NCI-H1694 (cell line): ENCODE measurements at places on chromosomes 12 and 14.

DNA sequence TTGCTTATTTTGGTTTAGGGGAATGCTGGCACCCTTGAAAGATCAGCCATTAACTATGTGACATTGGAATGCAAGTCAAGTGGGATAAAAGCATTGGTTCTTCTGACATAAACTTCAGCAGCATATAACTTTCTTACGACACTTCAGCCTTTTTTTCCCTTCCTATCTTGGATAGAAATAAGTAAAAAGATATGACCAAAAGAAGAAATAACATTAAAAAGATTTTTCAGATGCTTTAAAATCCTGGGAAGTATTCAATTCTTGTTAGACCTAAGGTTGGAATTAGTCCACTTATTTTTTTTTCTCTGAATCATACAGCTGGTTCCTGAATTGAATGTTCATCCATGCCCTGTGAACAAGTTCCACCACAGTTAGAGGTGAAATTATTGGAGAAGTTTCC lies 85.6 kb upstream of the TSPAN8 start:
- DNase-seq: no peak

DNA sequence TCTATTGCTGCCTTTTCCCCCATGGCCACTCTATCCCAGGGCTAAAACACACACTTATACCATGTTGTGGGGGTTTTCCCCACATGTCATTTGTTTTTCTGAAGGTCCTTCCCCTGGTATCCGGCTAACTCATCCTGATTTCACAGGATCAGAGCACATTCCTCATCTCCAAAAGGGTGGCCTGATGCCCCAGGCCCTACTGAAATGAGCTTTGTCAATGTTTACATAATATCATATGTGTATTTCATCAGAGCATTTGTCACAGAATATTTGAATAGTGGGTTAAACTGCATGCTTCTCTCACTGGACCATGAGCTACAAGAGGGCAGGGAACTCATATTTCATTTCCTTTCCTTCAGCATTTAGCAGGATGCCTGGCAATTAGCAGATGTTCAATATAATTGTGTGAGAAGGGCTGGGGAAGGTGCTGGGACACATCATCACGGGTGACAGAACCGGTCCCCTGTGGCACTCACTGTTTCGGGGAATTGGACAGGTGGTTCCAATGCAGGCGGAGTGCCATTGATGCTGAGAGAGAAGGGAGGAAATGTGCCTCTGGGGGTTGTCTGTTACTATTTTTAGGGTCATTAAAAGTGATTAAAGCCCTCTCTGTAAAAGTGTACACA lies 26.8 kb downstream of the EMP1 start:
- DNase-seq: peak; percentile 47

DNA sequence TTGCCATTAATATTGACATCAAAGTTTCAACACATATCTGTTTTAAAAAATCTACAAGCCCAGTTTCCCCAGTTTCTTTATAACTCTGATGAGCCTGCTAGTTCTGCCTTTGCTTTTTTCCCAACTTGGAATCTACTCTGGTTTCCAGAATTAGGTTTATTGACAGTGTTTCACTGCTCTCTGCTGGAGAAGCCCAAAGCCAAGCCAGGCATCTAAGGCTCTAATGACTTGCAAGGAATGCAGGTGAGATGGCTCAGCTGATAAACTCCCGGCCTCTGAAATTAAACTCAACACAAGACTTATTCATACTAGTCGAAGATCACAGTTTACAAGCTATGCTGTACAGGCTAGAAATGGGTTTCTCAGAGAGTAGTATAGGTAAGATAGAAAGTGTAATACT lies 54.3 kb downstream of the HMGA2 start:
- DNase-seq: no peak

GRCh38 chr14:55298500-55298822 lies 27.2 kb downstream of the FBXO34 start:
- no peak for DNase-seq

DNA sequence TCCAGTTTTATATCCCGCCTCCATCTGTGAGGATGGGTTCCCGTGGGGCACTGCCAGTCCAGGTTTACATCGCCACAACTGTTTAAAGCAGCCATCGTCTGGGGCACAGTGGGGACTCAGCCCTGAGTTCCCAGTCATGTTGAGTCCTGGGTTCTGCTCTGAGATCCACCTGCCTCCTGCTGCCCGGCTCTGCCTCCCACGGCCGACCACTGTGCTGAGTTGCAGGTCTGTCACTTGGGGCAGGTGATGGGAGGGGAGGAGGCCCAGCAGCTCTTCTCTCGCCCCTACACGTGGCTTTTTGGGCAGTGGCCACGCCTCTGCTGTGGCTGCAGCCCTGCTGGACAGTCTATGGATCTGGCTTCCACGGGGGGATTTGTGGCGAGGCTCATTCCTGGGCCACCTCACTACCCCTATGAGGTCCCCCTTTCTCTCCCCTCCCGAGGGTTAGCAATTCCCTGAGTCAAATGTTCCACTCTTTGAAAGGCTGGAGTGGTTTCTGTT lies 143.0 kb downstream of the ADGRD1 start:
- no peak for DNase-seq

- no peak for DNase-seq
Measured at GRCh38 chr14:31465111-31465510, 7.8 kb upstream of the DTD2 start.

- no peak for DNase-seq
Measured at GRCh38 chr14:105030194-105030593, 9.3 kb upstream of the CDCA4 start.

- DNase-seq: no peak
Measured at GRCh38 chr14:53016919-53017318, 66.1 kb upstream of the FERMT2 start.

- peak; percentile 77 for DNase-seq
Measured at GRCh38 chr12:14691560-14691959, 4.8 kb downstream of the GUCY2C start.

- DNase-seq: no peak
Measured at GRCh38 chr12:64655141-64655540, 44.8 kb downstream of the RASSF3 start.

GRCh38 chr12:122059203-122059960 lies 19.2 kb upstream of the MLXIP start:
- DNase-seq: no peak

GRCh38 chr12:121576851-121577391 lies 3.9 kb downstream of the KDM2B start:
- DNase-seq: no peak

GRCh38 chr14:78197051-78197450 lies 26.9 kb downstream of the NRXN3 start:
- no peak for DNase-seq

- DNase-seq: no peak
Measured at GRCh38 chr12:40012711-40013110, 93.2 kb downstream of the SLC2A13 start.

GRCh38 chr12:67525617-67525884 lies 123.0 kb upstream of the DYRK2 start:
- no peak for DNase-seq

DNA sequence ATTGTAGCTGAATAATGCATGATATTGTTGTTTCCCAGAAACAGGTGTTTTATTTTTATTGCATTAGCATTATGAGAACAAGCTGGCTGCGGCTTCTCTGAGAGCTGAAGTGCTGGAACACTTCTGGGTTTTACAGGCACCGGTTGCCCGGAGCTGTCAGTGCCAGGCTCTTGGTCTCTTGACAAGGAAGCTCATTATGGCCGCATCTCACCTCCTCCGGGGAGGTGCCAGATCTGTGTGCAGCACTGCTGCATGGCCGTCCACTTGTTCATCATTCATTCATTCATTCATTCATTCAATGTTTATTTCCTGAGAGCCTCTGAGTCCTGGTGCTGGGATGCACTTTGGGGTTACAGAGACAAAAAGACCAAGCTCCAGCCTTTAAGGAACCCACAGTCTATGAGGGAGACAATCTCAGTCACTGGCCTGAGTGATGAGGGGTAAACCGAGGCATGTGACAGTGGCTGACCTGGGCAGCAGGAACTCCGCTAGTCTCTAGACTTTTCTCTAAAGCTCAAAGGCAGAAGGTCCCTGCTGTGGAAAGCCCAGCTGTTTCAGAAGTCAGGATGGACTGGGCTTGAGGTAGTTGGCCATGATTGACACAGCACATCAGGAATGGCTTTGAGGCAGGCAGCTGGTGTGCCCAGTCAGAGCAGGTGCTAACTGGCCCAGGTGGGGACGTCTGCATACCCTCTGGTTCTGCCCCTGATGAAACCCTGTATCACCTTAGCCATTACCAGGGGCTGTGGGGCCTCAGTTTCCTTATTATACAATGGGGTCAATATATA lies 181.0 kb downstream of the ADGRD1 start:
- no peak for DNase-seq

DNA sequence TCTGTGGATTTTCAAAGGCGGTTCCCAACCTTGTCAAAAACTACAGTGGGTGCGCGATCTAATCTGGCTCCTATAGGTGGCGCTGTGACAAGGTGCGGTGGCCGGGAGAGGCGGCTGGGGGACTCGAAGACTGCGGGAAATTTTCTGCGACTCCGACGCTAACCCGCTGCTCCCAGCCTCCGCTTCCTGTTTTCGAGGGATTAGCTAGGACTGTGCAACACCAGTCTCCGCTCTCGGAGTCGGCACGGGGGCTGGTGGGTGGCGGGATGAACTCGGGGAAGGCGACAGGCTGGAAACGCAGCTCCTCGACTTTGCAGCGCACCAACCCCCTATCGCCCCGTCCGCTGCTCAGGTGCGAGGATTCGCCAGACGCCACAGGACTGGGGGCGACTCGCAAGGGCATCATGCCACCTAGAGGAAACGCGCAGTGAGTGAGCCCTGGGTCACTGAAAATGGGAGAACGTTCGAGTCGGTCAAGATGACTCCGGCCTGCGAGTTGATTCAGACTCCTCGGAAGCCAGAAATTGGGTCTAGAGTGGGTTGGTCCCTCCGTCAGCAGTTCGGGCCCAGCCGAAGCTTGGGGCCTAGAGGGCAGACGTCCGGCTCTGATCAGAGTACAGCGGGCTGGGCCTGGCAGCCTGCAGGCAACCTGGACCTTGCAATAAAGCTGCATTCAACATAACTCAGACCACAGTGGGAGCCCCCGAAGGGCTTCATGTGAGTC lies 5.5 kb upstream of the PAX9 start:
- no peak for DNase-seq

- DNase-seq: no peak
Measured at GRCh38 chr12:117686911-117687377, 281.8 kb downstream of the KSR2 start.

- DNase-seq: no peak
Measured at GRCh38 chr12:13956060-13956590, 25.3 kb downstream of the GRIN2B start.

DNA sequence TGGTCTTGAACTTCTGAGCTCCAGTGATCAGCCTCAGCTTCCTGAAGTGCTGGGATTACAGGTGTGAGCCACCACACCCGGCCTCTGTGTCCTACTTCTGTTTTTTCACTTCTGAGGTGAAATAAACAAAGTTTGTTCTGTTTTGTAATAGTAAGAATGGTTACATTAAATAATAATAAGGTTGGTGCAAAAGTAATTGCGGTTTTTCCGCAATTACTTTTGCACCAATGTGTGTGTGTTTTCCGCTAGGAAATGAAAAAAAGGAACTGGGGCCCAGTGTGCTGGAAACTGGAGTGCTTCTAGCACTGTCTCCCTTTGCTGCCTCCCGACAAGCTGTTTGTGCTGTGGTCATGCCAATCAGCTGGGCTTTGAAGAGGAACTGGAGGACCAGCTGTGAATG lies 140.9 kb downstream of the NTS start:
- no peak for DNase-seq

DNA sequence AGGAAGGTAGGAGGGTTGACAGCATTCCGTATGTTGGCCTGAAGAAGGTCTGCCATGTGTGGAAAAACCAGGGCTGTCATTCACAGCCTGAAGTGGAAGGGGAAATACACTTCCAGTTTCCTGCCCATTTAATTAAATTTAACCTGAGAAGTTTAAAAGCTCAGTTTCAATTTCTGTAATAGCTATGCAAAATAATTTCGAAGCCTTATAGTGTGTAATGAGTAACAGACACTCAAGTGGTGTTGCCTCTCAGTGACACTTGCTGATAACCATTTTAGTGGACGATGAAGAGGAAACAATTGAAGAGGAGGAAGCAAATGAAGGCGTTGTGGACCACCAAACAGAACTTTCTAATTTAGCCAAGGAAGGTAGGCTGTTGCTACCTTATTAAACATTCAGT lies 44.8 kb downstream of the EP400 start:
- no peak for DNase-seq

DNA sequence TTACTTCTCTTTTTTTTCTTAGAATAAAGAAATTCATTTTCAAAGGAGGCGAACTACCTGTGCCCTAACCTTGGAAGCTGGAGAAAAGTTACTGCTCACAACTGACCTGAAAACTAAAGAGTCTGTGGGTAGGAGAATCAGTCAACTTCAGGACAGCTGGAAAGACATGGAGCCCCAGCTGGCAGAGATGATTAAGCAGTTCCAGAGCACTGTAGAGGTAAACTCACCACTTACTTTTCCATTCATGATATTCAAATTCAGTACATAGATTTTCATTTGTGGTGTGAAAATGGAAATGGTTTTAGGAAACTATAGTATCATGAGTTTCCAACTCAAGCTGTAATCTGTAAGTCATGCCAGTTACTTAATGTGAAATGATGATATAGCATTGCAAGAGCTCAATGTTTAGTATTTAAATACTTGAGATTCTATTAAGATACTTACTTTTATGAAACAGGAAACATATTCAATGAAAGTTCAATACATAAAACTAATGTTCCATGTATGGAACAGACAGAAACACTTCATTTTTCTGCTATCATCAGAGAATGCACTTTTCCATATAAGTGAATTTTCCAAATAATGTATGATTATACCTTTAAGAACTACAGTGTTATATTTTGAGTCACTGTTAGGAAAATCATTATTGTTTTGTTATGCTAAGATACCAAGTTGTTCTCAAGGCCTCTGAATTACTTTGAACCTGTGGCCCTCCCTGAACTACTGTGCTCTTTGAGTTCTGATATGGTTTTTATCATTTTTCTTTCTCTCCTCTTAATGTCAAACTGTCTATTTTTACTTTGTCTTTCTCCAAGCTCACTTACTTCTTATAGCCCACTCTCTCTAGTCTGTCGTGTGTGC lies 119.0 kb downstream of the ESR2 start:
- DNase-seq: no peak

DNA sequence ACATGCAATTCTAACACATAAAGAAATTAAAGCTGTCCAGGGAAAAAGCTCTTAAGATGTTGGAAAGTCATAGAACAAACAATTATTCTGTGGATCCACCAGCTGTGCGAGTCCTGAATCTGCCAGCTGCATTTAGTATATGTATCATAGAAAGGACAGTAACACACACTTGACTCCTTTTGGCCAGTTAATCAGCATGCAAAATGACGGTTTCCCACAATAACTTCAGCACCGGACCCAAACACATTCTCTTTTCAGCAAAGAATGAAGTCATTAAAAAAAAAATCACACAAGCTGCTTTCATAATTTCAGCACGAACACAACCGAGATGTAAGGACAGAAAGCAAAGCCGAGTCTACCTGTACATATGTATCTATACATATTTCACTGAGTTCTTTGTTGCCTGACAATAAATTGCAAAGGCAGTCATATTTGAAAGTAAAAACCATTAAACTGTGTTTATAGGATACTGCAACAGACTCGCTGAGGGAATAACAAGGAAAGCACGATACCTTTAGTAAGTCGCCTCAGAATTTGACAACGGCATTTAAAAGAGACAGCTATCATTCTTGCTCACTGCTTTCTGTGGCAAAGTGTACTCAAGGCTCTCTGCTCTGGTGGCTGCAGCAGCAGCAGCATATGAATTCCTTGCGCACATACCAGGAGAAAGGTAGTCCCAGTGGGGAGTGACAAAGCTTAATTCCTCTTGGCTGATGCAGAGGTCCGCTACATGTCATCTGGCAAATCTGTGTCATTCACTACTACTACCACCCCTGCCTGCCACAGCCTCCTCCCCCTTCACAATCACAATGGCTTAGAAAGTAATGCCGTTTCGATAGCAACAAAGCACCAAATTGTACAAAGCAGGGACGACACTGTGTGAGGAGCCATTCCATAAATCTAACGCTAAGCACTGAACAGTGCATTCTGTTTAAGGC lies at the start of gene GRIP1:
Gene GRIP1 (minus strand): TSS at position 739 of the 938 bp plus-strand sequence. CDS start 172 bp downstream, at position 567.
- peak; percentile 14 for DNase-seq
